ENCODE measurements at places on chromosomes 16 and 17.

DNA sequence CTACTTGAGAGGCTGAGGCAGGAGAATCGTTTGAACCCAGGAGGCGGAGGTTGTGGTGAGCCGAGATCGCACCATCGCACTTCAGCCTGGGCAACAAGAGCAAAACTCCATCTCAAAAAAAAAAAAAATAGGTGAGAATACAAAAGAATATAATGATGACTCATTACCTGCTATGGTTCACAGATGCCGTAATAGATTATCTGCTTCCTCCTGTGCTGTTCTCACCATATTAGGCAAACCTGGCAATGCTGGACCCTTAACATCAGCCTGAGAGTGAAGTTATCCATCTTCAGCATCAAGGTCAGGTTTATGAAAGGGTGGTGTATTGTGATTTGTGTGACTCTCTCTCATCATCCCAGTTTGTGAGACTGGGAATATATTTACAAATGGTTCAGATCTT is 271.3 kb upstream of the CPHXL start:
- no peak for DNase-seq

GRCh38 chr17:27878776-27879562 is 14.2 kb downstream of the LYRM9 start:
- DNase-seq: no peak

- DNase-seq: no peak
Observed at GRCh38 chr16:57823836-57824235, 21.5 kb upstream of the KIFC3 start.

DNA sequence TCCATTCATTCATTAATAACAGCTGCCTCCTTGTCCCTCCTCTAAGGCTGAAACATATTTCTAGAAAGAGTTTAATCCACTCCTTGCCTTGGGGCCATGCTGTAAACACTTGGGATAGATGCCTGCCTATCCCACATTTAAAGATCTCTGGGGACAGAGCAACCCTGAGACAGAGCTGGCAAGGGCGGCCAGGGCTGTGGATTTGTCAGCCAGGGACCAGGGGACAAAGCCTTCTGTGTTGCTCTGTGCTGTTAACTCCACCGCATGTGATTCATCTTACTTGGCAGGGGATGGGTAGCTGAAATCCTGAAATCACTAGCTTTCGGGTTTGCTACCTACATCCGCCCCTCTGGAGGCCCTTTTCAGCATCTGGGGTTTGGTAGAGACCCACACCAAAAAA is 392.9 kb downstream of the SLC39A11 start:
- DNase-seq: no peak

DNA sequence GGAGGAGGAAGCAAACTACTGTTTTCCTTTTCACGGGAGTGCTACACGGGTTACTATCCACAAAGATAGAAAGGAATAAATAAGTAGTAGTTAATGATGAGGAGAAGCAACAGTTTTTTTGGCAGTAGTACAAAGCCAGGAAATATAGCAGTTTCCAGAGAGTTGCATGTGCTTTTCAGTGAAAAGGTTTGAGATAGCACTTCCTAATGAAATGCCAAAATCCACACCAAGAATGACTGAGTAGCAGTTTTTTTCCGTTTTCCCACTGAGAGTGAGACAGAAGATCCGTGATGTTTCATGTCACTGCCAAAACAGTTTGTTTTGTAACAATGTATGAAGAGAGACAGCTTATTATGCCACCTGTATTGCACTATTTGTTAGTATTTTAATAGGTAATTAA is 129.1 kb downstream of the STX8 start:
- no peak for DNase-seq

- no peak for DNase-seq
Observed at GRCh38 chr17:37170881-37171425, 204.8 kb upstream of the C17orf78 start.

DNA sequence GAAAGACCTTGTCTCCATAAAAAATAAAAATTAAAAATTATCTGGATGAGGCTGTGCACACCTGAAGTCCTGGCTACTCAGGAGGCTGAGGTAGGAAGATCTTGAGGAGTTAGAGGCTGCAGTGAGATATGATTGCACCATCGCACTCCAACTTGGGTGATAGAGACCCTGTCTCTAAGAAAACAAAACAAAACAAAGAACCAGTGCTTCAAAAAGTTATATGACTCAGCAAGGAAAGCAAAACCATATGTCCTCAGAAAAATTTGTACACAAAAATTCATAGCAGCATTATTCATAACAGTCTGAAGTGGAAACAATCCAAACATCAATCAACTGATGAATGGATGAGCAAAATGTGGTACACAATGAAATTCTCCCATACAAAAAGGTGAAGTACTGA is 48.9 kb downstream of the SLFN5 start:
- no peak for DNase-seq

- DNase-seq: no peak
Observed at GRCh38 chr16:5034167-5034523, 410 bp upstream of the NAGPA start.

- DNase-seq: no peak
Observed at GRCh38 chr17:1010586-1010985, 13.7 kb downstream of the TIMM22 start.

GRCh38 chr17:49618028-49618611 is 42.4 kb downstream of the NXPH3 start:
- no peak for DNase-seq

DNA sequence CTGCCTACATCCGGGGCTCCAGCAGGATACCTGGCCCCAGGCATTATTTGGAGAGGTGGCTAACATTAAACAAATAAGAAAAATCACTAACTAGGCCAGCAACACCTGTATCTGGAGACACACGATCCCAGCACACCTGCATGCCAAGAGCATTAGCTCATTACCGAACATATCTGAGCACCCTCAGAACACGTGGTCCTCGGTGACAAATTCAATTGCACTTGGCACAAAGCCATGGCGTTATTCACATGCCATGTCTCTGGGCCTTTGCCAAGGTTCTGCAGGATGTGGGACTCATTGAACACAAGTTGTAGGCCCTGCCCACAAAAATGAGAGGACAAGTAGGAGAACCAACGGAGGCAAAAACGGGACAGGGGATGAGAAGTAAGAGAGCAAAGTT is 552.3 kb downstream of the TOX3 start:
- DNase-seq: no peak

- DNase-seq: no peak
Observed at GRCh38 chr16:31277659-31278260, 18.0 kb downstream of the ITGAM start.

GRCh38 chr17:29461483-29462206 is 71.5 kb downstream of the TAOK1 start:
- no peak for DNase-seq

- DNase-seq: no peak
Observed at GRCh38 chr16:4087099-4087885, 28.9 kb downstream of the ADCY9 start.

- no peak for DNase-seq
Observed at GRCh38 chr16:23999663-24000062, 163.9 kb downstream of the PRKCB start.

GRCh38 chr17:74860229-74860871 is 665 bp upstream of the GRIN2C start:
- DNase-seq: no peak

DNA sequence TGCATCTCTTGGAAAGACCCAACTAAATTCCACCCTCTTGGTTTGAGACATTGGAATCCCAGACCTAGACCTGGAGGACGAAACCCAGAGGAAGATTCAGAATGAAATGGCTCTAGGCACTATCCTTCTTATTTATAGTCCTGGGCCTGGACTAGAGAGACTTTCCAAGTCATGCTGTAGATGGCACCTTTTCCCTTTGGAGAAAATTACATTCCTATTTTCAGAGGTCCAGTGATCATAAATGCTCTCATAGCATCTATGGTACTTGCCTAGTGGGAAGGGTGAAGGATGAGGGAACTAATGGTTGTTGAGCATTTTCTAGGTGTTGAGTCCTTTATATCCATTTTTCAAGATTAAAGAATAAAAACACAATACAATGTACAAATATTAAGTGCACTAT is 37.1 kb downstream of the SPACA3 start:
- no peak for DNase-seq

DNA sequence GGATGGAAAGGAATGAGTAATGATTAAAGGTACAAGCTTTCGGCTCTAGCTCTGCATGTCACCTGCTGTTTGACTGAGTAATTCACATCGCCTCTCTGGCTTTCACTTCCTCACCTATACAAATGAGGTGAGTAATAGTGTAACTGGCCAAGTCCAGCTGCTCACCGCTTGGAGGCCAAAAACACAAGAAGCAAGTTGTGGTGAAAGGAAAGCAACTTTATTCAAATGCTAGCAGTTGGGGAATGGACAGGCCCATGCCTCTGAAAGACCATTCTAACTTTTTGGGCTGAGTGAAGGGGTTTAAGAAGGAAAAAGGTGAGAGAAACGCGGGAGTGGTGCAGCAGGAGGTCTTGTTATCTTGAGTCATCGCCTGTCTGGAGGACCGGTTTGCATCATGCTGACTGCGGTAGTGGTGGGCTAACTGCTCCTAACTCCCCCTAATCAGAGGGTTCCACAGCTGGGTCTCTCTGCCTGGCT is 45.7 kb upstream of the CSNK2A2 start:
- DNase-seq: no peak

DNA sequence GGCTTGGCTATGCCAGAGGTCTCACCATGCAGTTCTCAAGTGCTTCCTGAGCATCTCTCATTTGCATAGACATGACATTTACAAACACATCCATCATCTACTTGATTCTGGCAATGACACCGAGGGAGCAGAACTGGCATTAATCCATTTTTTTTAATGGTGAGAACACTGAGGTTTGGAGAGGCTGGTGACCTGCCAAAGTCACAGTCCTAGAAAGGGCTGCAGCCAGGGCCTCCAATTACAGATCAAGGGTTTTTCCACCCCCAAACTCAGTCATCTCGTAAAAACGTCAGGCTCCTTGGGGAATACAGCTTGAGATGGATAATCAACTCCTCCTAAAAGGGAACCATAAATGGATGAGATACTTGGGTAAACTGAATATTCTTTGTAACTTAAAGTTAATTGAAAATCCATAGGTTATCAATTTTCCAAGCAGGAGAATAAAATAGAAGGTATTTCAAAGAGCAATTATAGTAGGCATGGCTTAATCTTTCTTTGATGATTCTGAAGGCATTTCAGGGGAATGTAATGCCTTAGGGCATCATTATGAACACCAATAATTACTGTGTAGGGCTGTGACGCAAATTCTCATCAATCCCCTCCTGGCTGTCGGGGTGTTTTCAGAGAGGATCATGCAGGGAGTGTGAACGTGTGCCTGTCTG is 9.4 kb upstream of the MEOX1 start:
- no peak for DNase-seq

- no peak for DNase-seq
Observed at GRCh38 chr17:58513267-58513964, 1.0 kb downstream of the MTMR4 start.
